LHCN-M2 (cell line): ENCODE measurements at places on chromosomes 12 and 14. TPM values are rescaled to one million over a fixed set of nuclear protein-coding genes. Genes with fewer than 3 reads are reported as not detected.
A peak's percentile ranks its signal among the peaks of the same experiment; 100 is the strongest.

LIMA1 gene
- total RNA-seq = 74.7 and 85.9 TPM in 2 replicates

SPTB gene
- not detected in 2 replicates for total RNA-seq

ADAMTS20 gene
- total RNA-seq = 0.17 and 0.32 TPM in 2 replicates

USP44 gene
- not detected in 2 replicates for total RNA-seq

GRCh38 chr14:95523815-95524448 lies 7.5 kb upstream of the SYNE3 start:
- peak; percentile 16 for DNase-seq

DNA sequence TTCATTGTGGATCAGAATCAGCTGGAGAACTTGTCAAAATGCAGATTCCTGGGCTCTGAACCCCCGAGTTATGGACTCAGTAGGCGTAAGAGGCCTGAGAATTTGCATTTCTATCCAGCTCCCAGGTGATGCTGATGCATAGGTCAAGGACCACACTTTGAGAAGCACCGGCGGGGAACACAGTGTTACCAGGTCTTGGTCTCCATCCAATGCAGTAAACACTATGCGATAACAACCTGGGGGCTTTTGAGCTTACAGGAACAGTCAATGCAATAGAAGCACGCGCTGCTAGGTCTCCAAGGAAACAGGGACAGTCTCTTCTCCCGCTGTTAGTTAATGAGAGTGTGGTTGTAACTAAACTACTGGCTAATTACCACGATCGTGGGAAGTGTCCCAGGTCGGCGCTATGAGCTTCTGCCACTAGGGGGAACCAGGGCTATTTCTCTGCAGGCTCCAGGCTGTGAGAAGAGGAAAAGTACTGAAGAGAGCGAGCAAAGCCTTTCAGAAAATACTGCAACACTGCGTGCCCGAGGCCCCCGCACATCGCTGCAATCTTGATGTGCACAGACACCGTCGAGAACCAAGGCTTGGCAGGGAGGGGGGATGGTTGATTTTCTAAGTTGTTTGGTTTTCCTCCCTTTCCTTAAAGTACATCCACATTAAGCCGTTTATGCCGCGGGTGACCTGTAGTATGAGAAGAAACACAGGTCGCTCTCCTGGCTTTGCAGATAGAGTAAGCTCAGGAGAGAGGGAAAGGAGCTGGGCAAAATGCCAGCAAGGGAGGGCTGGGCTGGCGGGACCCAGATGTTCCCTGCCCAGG lies 52.0 kb upstream of the KCNA1 start:
- peak; percentile 53 for DNase-seq

DNA sequence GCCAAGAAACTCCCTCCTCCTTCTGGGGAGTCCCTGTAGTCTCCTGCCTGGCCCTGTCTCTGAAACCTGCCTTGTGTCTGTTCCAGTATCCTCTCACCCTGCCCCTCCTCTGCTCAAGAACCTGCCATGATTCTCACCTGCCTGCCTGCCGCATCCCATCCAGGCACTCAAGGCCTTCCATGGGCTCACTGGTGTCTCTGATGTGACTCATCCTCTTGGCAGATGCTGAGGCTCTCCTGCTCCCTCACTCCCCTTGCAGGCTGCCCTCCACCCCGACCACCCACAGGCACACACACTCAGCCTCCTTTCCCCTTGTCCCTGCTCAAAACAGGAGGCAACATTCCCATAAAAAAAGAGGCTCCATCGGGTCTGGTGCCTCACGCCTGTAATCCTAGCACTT lies 5.8 kb upstream of the BEGAIN start:
- no peak for DNase-seq

DNA sequence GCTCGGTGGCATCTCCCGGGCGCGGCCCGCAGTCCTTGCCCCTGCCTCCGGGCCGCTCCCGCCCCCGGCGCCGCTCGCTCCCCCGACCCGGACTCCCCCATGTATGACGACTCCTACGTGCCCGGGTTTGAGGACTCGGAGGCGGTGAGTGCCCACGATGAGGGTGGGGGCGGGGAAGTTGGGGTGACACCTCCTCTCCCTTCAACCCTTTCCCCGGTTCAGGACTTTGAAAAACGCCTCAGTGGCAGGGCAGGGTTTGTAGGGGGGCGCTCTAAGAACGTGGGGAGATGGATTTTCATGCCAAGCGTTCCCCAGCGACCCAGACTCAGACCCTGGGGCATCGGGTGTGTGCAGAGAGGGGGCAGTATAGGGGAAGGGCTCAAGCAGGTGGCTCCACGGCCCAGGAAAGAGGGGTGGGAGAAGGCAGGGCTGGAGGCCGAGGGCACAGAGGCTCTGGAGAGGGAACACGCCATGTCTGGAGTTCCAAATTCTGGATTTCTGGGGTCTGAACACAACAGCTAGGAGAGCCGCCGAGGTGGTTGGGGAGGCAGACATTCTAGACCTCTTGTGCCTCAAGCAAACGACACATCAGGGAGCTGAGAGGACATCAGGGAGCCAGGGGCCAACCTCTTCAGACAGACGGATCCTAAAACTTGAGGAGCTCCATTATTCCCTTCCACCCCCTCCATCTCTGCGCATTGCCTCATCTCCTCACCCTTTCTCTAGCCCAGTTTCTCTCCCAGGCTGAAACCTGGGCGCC lies 715 bp downstream of the CACNB3 start:
- no peak for DNase-seq

DNA sequence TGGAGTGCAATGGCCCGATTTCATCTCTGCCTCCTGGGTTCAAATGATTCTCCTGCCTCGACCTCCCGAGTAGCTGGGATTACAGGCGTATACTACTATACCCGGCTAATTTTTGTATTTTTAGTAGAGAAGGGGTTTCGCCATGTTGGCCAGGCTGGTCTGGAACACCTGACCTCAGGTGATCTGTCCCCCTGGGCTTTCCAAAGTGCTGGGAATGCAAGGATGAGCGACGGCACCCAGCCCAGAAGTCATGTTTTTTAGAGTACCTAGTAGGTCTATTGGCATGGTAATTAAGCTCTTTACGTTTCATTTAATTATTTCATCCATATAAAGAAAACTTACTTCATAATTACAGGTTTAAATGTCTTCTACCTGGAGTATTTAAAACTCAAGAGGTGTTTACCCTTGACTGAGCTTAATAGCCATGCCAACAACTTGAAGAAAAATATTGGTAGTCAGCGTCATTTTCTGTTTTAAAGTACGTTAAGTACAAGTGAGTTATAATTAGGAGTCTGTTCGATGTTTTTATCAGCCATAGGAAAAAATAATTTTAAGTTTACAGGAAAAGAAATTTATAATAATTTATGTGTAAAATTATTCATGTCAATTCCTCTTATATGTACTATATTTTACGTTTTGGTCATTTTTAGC lies 4.0 kb downstream of the TMPO start:
- no peak for DNase-seq
